ENCODE measurements at places on chromosomes 1 and 21.

- DNase-seq: no peak
These were observed 4.2 kb upstream of the CCT8 start for GRCh38 chr21:29077651-29078090.

DNA sequence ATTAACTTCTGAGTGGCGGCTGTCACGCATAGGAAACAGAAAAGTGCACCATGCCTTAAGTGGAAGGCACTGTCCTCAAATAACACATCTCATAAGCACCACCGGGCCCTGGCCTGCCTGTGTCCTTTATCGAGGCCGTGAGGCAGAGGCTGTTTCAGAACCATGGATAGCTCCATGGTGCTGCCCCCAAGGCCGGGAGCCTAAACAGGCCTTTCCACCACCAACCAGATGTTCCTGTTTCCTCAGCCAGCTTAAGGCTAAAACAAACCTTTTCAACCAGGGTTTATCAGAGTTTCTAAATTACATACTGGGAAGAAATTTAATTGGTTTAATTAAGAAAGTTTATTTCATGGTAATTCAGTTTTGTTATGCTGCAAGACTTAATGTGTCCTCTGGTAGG, 114.4 kb downstream of the DMRTA2 start:
- DNase-seq: no peak

GRCh38 chr21:17947531-17947930, 128.4 kb upstream of the C21orf91 start:
- no peak for DNase-seq

GRCh38 chr1:95041491-95042165, 31.1 kb downstream of the ALG14 start:
- no peak for DNase-seq

Measured in CD4-positive, alpha-beta T cell treated with Interleukin-1 beta for 1 hour (primary cell).